NCI-H524 treated with DMSO at 0.1 percent for 48 hours (cell line): ENCODE measurements at places on chromosomes 6 and 20.

DNA sequence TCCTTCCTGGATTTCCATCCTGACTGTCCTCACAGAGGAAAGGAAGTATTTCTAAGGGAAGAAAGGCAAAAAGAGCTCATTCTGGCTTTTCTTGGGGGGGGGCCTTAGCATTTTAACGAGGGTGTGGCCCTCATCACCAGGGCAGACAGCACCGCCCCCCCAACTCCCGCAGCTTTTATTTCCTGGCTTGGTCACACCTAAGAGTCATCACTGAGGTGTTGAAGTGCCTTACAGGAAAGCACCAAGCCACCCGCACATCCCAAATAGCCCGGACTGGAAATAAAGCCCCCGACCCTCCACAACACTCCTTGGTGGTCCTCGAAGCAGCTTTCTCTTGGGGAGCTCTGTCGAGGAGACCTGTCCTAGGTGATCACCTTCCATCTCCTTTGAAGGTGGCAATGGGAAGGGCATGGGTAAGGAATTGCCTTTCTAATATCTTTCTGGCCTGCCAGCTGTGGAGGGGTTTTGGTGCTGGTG is 1.3 kb downstream of the PTK7 start:
- no peak for DNase-seq

- DNase-seq, result no peak
Observed at GRCh38 chr6:4371207-4371921, 236.0 kb upstream of the ECI2 start.

DNA sequence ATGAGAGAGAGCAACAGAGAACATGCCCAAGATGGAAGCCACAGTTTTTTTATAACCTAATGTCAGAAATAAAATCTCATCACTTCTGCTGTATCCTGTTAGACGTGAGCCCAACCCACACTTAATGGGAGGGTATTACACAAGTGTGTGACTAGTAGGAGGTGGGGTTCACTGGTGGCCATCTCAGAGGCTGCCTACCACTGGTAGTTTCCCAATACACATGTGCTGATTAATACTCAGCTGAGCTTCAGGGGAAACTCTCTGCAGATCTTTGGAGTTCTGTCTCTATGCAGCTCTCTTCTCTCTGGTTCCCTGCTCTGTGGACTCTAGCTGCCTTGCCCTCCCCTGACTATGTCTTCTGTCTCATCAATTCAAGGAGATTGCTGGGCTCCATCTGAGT is 35.7 kb downstream of the CNBD2 start:
- DNase-seq, result no peak

DNA sequence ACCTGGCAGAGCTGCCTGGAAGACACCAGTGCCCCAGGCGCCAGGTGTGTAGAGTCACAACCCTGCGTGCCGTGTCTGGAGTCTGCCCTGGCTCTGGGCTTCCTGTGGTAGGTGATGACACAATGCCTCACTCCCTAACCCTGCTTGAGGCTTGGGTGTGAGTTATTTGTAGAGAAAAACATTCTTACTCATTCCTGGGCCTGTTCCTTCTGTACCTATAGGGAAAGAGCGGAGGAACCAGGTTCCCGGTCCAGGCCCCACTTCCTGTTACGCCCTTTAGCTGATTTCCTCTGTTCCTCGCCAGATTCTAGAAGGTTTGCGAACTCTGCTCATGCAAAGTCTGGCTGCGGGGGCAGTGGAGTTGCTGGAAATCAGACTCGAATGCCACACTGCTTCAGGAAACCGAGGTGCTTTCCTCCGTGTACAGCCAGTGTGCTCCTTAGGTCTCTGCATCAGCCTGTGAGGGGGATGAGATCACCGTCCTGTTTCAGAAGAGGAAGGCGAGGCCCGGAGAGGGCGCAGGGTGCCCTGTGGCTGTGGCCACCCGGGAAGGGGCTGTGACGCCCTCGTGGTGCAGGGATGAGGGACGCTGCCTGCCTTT is 67.1 kb upstream of the DUSP22 start:
- DNase-seq, result no peak

DNA sequence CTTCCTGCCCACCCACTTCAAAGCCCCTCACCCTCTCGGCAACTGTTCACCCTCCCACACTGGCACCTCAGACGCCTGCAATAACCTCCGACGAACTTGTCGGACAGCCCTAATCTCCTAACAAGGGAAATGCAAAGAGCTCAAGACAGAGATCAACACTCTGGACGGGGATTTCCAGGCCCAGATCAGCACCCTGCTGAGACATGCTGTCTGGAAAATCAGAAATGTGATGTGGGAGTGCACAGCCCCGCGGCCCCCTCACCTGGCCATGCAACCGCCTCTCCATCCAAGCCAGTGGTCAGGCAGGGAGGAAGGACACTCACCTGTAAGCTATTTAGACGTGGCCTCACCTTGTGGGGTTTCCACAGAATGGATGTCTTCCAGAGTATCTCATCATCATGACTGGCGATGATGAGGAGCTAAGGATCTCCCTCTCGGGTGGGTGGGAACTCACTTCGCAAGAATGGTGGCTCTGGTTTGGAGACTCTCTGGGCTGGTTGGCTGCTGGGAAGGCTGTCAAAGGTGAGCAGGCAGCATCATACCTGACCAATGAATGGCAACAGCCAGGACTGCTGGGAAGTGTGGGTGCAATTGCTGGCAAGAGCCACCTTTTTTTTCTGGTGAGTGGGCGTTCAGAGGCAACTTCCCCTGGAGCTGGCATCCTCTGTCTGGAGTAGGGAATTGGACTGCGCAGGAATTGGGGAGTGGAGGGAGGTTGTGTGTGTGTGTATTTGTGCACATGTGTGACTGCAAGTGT is 28.1 kb upstream of the ADTRP start:
- no peak for DNase-seq

- no peak for DNase-seq
Observed at GRCh38 chr6:11824986-11825385, 46.4 kb upstream of the ADTRP start.

GRCh38 chr6:14520029-14520428 is 402.5 kb downstream of the CD83 start:
- no peak for DNase-seq

DNA sequence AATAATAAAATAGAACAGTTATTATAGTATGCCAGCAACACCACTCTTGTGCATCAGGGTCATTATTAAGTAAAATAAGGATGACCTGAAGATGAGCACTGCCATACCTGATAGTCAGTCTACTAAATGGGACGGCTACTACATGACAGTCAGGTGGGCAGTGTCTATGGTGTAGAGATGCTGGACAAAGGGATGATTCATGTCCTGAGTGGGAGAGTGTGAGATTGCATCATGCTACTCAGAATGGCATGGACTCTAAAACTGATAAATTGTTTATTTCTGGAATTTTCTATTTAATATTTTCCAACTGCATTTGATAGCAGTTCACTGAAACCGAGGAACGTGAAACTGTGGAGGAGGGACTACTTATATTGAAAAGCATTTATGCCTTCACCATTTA is 38.8 kb downstream of the SNX9 start:
- DNase-seq, result no peak

DNA sequence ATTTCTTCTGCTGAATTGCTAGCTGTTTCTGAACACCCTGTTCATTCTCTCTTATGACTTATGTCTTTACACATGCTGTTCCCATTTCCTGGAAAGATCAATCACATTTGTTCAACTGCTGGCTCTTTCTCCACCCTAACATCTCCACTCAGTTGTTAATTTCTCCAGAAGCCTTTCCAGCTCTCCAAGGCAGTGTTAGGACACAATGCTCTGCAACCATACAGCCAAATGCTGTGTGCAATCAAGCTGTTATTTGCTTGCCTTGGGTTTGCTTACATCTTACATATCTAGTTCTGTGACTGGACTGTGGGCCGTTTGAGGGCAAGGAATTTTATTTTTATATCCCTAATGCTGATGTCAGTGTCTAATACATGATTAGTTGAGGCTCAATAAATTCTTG is 24.2 kb upstream of the CITED2 start:
- DNase-seq, result no peak

GRCh38 chr6:45710304-45710821 is 305.3 kb downstream of the CLIC5 start:
- DNase-seq, result no peak

DNA sequence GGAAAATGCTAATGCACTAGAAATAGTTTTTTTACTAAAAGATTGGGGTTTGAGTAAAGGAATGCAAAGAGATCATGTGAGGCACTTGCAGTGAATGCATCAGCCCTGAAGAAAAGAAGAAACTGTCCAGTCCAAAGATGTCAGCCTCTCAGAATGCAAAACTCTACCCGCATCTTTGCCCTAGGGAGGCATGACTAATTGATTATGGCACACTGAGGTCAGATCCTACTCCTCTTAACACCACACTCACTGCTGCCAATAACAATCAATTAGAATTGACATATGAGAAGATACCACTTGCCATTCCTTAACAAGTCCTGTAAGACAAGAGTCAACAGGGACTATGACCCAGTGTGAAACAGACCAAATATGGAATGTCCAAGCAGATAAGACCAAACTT is 262.3 kb upstream of the PLN start:
- DNase-seq, result no peak

DNA sequence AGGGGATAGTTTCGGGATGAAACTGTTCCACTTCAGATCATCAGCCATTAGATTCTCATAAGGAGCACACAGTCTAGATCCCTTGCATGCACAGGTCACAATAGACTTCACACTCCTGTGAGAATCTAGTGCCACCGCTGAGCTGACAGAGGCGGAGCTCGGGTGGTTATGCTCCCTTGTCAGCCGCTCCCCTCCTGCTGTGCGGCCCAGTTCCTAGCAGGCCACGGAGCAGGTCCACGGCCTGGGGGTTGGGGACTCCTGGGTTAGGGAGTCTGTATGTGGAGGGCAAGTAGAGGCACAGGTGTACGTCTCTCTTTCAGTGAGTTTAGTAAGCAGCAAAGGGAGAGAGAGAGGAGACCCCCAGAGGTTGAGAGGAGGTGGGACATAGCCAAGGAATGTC is 30.5 kb upstream of the MDFI start:
- DNase-seq, result no peak

DNA sequence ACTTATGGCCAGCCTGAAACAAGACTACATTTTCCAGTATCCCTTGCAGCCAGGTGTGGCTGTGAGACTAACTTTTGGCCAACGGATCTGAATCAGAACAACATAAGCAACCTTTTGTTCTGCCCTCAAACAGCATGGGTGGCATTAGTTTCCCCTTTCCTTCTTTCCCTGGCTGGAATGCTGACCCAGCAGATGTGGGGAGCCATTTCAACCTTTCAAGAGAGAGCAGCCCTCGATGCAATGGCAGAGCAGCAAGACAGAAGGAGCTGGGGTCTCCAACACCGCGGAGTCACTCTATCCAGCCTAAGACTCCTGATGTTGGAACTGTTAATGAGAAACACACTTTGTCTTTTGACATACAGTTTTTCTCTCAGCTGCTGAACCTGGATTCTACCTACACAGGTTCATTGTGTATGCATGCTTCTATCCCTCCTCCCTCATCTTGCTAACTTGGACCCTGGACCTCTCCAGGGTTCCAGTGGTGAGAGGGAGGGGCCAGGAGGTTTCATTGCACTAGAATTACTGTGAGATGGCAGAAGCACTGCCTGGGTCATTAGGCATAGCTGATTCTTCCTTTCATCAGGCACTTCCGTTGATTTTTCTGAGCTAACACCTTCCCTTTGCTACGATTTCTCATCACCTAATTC is 28.8 kb upstream of the DDR1 start:
- DNase-seq, result no peak

DNA sequence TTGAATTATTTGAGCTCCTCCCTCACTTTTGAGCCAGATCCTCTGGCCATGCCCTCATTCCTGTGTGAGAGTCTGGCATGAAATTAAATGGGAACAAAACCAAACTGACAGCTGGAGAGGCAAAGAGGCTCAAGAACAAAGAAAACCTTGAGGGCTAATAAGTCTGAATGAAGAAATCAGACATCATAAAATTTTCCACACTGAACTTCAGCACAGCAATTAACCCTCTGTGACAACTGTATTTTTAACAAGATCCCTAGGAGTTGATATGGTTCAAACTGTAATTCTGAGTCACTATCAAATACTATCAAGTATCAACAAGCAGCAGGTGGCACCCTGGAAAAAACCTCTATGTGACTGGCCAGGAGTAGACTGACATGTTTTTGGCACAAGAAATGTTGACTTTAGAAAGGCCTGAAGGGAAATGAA is 109.4 kb upstream of the EMILIN3 start:
- DNase-seq, result no peak

DNA sequence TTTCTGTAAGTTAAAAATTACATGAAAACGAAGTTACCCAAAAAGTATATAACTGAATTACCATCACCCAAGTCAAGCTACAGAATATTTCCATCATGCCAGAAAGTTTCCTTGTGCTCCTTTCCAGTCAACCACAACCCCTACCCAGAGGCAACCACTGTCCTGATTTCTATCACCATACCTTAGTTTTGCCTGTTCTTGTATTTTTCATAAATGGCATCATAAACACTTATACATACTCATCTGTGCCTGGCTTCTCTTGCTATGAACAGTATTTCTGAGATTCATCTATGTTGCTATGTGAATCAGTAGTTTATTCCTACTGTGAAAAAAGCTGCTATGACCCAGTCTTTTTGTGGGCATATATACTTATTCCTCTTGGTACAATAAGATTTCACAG is 7.4 kb downstream of the FKBP5 start:
- no peak for DNase-seq

- DNase-seq, result no peak
Observed at GRCh38 chr6:134674562-134674961, 275.3 kb downstream of the ALDH8A1 start.

DNA sequence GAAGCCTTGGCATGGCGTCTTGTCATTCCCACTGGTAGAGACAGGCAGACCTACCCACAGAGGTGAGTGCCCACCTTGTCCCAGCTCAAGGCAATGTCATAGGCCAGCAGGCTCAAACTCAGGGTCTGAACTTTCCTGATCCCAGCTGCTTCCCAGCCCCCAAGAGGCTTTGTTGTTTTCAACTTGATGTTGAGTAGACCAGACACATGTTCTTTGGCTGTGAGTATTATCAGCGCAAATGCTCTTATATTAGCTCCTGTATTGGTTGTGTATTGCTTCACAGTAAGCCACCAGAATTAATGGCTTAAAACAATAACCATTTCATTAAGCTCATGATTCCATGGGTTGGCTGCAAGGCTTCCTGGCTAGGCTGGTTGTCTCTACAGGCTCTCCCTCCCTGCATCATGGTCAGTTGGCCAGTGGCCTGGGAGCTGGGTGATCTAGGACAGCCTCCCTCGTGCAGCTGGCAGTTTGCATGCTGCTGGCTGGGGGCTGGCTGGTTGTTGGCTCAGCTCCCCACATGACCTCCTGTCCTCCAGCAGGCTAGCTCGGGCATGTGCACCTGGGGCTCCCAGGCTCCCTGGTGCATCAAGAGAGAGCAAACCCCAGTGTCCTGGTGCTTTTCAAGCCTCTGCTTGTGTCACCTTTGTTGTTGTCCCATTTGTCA is 21.6 kb downstream of the TOX2 start:
- DNase-seq, result no peak

- DNase-seq, result no peak
Observed at GRCh38 chr20:20070871-20071726, 18.8 kb downstream of the CFAP61 start.

- no peak for DNase-seq
Observed at GRCh38 chr6:31763619-31763940, 1.1 kb downstream of the SAPCD1 start.

GRCh38 chr6:117906958-117907600 is at the start of gene SLC35F1:
Gene SLC35F1 (plus strand): TSS chr6:117907264.
- peak; percentile 28 for DNase-seq

- no peak for DNase-seq
Observed at GRCh38 chr6:93163146-93163545, 256.2 kb downstream of the EPHA7 start.
